ENCODE measurements at places on chromosomes 6 and 20.

DNA sequence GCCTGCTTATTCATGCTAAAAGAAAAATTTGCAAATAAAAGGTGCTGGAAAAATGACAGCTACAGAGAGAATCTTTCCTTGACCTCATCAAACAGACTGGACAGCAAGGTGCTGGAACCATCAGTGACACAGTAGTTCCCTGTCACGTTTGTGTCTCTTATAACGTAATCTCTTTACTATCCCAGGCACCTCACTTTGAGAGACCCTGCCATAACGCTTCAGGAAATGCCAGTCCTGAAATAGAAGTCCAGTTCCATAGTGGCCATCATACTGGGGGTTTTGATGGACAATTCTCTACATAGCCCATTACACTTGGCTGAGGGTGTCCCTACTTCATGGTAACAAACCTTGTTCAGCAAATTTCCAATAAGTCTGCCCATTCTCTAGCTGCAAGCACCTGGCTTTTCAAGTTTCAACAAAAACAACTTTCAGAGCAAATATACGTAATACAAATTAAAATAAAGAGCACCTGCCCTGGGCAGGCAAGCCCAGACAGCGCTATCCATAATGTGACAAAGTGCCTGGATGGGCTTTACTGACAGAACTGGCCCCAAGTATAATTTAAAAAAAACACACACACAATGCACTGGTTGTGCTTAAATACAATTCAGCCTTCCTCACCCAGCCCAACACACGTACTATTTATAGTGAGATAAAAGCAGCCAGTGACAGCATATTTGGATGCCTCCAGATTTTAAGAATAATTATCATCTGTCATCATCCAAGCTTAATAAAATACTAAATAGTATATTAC, 38.7 kb downstream of the CNKSR3 start:
- no peak for DNase-seq

DNA sequence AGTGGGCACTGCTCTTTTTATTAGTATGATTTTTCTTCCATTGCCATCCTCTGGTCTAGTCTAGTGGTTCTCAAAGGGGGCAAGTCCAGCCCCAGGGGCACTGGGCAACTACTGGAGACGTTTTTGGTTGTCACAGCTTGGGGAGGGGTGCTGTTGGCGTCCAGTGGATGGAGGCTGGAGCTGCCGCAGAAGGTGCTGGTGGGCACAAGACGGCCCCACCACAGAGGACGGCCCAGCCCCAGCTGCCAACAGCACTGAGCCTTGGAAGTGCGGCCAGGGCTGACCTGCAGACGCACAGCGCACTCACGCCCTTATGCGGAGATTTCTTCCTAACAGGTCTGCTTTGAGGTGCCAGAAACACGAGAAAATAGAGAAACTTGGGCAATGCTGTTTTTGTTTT, 40.3 kb downstream of the CDH4 start:
- DNase-seq: no peak

DNA sequence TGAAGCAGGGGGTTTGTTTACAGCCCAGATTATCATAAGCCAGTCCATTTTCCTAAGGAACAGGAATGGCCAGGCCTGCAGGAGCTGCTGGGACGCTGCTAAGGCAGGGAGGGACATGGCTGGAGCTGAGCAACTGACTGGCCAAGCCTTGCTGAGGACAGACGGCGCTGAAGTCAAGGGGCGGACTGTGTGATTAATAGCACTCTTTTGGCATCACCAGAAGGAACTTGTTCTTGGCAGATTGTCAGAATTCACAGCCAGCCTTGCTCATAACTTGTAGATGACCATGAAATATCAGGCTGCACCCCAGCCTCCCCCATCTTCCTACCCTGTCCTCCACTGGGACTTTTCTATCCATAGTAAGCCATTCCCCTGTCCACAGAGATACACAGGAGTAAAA, 218.8 kb upstream of the RNF24 start:
- no peak for DNase-seq

DNA sequence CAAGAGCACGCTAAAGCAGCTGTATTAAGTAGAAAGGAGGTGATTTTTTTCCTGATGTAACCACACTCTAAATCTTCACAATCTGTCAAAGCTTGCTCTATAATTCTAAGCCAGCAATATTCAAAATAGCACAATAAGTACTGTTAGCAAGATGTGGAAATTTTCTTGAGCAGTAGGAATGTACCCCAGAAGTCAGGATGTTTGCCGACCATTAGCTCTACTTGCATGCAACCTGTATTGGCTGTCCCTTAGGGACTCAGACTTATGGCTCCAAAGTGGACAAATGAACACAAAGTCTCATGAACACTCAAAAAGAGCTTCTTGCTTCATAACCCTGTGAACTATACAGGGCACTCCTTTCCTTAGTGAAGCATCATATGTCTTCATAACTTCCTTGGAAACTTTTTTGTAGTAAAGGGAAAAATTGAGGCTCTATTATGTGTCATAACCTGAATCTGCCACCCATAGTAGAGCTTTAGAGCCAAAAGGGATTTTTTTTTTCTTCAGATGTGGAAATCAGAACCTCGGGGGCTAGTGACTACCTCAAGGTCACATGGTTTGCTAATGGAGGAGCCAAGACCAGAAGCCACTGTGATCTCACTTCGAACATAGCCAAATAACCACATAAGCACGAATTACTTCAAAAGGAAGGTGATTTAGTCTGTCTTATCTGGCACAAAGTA, 54.5 kb downstream of the ADGRG6 start:
- DNase-seq: no peak

GRCh38 chr6:135922174-135922573, 70.7 kb downstream of the PDE7B start:
- DNase-seq: no peak

DNA sequence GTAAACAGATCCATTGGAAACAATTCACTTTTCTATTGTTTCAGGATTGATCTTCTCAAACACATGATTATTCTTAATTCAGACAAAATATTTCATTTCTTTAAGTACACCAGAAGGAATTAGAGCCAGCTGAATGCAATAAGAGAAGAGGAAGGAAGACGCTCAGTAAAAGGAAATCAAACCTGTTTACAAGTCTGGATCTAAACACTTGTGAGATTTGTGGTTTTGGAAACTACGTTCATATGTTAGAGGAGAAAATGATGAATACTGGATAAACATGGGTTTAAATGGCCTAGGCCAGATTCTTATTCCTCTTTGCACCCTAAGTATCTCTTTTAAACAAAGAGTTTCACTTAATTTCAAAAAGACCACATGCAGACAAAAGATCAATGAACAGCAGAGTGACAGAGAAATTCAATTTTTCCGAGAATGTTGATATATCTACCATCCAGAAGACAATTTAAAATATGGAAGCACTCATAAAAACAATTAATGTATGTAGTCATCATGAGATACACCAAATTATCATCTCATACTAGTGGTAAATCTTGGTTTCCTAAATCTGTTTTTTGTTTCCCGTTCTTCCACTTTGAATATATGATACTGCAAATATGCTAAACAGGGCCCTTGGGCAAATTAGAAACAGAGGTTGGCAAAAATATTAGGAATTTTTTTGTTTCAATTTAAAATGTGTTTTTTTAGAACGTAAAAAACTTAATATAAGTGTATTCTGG, 703.5 kb upstream of the CITED2 start:
- no peak for DNase-seq

DNA sequence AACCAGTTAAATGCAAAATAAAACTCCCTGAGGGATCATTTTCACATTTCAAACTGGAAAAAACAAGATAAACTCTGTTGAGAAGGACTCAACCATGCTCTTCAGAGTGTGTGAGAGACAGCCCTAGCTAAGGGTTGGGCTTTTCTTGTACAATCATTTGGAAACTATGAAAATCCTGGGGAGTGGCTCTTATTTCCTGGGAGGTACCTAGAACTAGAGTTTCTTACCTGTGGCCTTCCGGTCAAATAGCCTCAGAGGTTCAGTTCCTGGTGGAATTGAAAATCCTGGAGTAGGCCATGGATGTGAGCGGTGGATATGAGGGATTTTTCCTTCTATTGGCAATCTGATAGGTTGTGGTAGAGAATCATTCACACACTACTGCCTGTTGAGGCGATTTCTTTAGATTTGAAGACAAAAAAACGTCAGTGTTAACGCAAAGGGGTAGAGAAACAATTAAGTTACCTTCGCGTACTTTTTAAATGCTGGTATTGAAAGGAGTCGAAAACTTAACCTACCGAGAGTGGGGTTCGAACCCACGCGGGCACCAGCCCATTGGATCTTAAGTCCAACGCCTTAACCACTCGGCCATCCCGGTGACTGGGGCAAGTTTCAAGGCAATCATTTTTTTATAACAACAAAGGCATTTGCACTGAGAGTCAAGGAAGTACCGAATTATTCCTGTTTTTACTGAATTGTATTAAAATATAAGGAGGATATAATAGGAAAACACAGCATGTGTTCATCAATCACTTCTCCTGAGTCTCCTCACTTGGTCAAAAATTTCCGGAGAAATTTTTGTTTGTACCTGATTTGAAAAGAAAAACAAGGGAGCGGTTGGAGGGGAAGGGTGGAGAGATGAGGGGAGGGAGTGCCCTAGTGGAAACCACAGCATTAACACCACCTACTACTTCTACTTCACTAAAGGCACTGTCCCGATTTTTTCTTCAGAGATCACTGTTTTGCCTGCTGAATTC, 191.3 kb downstream of the OR2B2 start:
- DNase-seq: no peak

GRCh38 chr6:126010040-126010439, 23.7 kb downstream of the TRMT11 start:
- no peak for DNase-seq

DNA sequence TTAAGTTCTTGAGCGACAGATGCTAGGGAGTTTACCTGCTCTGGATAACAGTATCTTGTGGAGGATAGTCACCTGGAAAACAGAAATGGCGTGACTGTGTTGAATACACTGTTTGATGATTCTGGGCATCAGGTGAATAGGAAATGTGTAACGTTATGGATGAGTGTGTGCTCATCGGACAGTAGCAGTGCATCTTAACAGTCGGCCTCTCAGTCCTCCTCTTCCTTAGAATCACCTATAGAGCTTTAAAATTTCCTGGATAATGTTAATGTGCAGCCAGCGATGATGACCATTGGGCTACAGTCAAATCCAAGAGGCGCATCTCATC, 217.7 kb downstream of the OR2B2 start:
- DNase-seq: no peak

GRCh38 chr6:136249336-136249735, 775 bp downstream of the MTFR2 start:
- no peak for DNase-seq

GRCh38 chr6:52908526-52908925, 972 bp downstream of the GSTA3 start:
- no peak for DNase-seq

GRCh38 chr20:16583474-16583873, 10.2 kb upstream of the KIF16B start:
- DNase-seq: no peak

DNA sequence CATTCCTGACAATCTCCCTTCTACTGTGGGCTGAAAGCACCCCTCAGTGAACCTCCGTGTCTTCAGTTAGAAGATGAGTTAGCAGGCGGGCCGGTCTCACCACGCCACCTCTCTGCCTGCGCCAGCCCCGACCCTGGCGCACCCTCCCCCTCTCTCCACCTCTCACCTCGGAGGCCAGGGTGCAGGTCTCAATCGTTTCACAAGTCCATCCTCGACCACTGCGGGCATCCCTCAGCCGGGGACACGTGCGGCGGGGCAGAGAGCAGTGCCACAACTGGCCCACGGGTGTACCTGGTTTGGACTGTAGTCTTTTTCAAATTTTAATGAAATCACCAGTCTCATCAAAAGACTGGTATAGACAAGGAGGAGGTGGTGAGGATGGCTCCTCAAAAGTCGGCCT, 34.4 kb downstream of the NFATC2 start:
- DNase-seq: no peak

DNA sequence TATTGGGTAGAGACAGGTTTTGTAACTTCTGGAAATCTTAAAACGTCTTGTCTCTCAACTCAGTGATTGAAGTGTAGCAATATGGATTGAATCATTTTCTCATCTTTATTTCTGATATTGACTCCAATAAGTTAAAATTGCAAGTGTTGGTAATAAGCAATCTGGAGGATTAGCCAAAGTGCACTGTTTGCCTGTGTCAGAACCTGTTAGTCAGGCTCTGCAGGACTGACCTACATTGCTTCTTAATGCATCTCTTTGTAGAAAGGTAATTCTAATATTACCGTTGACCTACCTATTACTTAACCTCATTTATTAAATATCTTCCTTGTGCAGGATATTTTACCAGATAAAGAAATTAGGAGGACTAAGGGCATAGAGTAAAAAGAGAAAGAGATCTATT, 484.0 kb upstream of the CITED2 start:
- no peak for DNase-seq

GRCh38 chr6:53975941-53976615, 135.2 kb upstream of the MLIP start:
- DNase-seq: no peak

DNA sequence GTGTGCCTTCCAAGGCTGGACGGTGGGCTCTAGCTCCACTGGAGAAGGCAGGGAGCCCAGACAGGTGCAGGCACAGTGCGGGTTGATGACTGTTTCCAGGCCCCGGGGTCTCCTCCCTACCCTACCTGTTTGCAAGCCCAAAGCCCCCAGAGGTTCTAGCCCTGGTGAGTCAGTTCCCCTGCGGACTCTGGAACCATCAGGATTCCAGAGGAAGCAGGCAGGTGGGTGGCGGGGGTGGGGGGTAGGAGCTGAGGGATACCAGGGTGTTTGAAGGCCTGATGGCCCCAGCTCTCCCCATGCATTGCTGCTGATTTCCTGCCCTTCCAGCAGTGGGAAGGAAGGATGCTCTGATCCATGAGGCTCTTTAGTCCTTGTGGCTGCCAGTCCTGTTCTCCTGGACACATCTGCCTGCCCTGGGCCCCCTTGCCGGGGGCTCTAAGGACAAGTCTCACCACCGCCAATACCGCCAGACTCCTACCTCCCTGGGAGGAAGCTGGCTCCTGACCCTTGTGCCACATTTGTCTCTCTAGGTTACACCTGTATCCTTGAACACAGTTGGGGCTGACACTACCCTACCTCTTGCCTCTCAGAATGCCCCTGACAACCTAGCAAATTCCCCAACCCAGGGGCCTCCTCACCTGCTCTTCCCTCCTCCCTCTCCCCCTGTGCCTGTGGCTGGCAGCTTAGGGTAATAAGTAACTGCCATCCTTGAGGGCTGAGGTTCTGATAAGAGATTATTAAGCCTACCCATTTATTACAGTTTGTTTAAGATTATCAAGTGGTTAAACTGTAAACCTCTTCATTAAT, 21.7 kb downstream of the KCNK5 start:
- DNase-seq: no peak

DNA sequence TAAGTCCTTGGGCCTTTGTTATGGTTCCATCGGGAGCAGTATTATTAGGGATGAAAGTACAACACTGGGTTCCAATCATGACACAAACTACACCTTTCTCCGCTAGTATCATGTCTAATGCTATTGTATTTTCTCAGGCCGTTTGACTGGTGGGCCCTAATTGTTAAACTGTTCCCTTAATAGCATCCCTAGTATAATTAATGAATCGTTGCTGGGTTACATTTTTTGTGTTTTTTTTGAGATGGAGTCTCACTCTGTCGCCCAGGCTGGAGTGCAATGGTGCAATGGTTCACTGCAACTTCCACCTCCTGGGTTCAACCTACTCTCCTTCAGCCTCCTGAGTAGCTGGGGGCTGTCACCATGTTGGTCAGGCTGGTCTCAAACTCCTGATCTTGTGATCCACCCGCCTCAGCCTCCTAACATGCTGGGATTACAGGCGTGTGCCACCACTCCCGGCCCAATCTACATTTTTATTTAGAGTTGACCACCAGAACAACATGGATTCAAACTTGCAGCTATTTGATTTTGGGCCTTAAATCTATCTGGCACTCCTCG, 4.1 kb upstream of the ZNFX1 start:
- no peak for DNase-seq

- DNase-seq: no peak
These were observed 1.1 kb upstream of the PBOV1 start for GRCh38 chr6:138219398-138219797.
